ENCODE measurements at places on chromosomes 16 and 17.

GRCh38 chr16:52491216-52491615 is 55.7 kb downstream of the TOX3 start:
- no peak for DNase-seq

- DNase-seq: no peak
These were observed 45.5 kb downstream of the PRKCA start for GRCh38 chr17:66347661-66348514.

GRCh38 chr17:15341385-15341849 is at the start of gene TEKT3:
Gene TEKT3, minus strand, starts transcription at chr17:15341597. Its CDS starts 10,012 bp downstream, at chr17:15331585.
- peak; percentile 95 for DNase-seq

- DNase-seq: no peak
These were observed 92.5 kb downstream of the UTP18 start for GRCh38 chr17:51352798-51353197.

- DNase-seq: no peak
These were observed 34.8 kb downstream of the MMD start for GRCh38 chr17:55386796-55387332.

DNA sequence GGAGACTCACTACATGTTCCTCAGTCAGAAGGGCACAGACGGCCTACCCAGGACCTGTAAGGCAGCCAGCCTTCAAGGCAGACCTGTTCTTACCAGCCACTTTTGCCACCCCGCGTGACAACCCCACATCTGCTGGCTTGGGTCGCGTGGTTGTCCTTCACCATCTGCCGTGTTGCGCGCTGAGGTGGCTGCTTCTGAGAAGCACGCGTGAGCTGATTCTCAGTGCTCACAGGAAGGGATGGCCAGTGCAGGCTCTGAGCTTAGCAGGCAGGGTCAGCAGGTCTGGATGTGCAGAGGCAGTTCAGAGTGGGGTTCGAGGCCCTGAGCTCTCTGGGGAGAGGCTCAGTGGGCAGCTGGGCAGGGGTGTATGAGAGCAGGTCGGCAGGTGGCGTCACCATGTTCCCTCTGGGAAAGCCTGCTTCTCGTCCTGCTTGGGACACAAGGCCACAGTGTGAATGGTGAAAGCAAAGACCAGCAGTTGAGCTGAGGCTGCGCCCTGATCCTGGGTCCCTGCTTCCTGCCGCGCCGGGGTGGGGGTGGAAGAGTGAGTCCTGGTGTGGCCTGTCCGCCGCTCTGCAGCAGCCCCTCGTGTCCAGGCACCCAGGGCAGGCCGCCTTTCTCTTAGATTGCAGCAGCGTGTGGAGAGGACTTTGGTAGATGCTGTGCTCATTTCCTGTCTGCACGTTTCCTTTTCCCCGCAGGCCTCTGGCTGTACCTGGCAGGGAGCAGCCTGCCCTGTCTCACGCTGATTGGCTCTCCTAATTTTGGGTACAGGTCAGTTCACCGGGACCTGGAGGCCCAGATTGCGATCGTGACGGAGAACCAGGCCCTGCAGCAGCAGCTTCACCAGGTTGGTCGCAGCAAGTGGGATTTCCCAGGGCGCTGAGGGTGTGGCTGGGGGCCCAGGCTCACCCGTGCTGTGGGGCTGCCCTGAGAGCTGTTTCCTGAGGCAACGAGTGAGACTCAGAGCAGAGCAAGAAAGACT is 36.0 kb downstream of the PGS1 start:
- no peak for DNase-seq

DNA sequence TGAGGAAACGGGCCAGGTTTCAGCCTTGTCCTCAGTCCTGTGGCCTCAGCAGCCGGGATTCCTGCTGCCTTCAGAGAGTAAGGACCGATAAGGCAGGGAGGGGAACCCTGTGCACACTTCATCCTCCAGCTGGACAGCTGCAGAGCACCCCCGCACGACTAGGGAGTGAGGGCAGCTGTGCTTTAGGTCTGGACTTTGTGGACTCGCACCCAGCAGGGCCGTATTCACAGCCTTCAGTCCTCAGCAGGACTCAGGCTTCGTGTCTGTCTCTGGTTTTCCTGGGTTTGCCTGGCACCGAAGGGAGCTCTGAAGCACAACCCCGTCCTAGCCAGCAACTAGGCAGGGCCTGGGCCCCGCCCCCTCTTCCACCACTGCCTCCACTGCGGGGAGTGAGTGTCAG is 45.8 kb upstream of the CACNG5 start:
- DNase-seq: no peak

- no peak for DNase-seq
These were observed 103.9 kb downstream of the MGAT5B start for GRCh38 chr17:76972046-76972641.

- peak; percentile 65 for DNase-seq
These were observed 251.1 kb upstream of the CDH5 start for GRCh38 chr16:66115373-66115772.

GRCh38 chr17:55622547-55622946 is 100.1 kb downstream of the TMEM100 start:
- no peak for DNase-seq

GRCh38 chr16:31862761-31863160 is 10.8 kb upstream of the ZNF267 start:
- no peak for DNase-seq

GRCh38 chr16:73771196-73772064 is 525.2 kb upstream of the PSMD7 start:
- no peak for DNase-seq

- peak; percentile 91 for DNase-seq
These were observed 22.2 kb downstream of the TRPV3 start for GRCh38 chr17:3535253-3535995.

DNA sequence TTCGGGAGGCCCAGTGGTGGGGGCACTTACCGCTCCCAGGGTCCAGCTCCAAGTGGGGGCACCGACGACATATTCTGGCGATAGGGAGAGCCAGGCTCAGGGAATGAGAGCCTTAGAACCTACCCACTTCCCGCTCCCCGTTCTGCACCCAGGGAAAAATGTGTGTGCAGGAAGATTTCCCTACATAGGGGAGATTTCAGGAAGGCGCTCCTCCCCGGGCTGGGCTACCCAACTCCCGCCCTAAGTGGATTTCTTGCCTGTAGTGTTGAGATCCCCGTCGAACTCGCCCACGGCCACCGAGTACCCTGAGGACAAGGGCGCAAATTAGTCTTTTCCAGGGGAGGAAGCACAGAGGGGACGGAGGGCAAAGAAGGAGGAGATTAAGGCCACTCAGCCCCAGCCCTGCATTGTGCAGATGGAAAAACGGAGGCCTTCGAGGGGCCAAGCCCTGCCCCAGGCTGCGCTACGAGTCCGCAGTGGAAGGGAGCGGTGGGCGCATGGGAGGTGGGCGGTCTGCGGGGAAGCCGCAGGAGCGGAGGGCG is 5.1 kb downstream of the ITGA2B start:
- peak; percentile 55 for DNase-seq

DNA sequence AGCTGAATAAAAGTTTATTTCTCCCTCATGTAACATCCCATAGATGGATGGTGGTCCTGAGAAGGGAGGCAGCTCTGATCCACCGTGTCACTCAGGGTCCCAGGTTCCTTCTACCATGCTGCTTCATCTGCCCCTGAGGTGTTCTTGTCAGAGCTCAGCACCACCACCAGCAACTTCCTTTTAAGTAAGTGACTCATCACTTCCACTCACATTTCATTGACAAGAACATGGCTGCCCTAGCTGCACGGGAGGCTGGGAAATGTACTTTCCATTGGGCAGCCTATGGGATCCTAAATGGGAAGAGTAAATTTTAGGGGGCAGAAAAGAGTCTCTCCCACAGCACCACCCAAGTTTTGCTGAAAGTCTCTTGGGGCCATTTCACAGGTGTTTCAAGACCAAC is 134.7 kb downstream of the USP31 start:
- DNase-seq: no peak

DNA sequence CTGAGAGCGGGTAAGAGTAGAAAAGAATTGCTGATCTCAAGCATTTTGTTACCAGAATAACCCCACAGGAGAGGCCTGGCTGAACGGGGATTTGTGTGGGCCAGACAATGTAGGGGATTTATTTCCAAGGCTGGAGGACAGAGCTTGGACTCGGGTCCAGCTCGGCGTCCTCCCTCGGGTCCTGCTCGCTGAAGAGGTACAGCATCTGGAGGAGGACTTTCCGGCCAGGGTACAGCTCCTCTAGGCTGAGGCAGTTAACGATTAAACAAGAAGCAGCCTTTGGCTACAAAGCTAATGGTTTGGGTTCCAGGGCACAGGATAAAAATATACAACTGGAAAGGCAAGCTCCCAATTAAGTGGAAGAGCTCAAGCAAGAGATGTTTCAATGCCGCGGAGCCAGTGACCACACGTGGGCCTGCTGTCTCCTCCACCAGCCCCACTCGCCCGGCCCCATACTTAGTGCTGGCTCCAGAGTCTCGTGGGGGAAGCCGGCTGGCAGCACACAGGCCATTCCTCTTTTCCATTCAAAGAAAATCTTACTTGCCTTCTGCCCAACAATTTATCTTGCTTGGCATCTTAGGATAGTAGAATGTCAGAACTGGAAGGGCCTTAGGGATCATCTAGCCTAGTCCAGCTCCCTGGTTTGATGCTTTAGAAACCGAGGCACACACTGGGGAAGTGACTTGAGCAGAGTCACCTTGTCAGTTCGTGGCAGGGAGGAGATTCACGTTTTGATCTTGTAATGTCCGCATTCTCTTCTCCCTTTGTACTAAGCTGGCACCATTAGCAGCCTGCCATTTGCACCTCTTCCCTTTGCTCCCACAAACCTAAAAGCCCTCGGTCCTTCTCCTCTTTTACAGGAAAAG is 85.9 kb upstream of the TBX2 start:
- no peak for DNase-seq

DNA sequence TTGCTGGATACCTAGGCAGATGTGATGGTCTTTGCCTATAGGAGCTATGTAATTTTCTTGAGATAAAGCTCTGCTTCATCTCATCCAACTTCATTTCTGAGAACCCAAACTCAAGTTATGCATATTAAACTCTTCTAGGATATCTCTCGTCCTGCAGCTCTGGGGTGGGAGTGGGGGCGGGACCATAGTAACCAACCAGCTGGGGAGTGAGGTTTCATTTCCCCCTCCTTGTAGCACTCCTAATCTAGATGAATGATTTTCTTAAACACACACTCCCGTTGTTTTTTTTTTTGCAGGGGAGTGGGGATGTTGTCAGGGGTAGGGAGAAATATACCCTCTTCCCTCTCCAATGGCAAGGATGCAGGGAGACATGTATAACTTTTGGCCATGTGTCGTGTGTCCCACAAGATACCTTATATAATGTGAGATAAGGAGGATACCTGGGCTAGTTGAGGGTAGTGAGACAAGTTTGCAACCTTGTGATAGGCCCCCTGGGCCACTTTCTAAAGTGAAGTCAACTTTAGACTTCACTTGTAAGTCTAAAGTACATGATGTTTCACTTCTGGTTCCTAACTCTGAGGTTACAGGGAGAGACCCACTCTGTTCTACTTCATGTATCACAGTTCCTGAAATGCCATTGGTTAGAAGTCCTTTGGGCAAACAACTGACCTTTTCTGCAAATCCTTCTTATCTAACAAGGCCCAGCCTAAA is 10.5 kb upstream of the HEATR6 start:
- DNase-seq: no peak

DNA sequence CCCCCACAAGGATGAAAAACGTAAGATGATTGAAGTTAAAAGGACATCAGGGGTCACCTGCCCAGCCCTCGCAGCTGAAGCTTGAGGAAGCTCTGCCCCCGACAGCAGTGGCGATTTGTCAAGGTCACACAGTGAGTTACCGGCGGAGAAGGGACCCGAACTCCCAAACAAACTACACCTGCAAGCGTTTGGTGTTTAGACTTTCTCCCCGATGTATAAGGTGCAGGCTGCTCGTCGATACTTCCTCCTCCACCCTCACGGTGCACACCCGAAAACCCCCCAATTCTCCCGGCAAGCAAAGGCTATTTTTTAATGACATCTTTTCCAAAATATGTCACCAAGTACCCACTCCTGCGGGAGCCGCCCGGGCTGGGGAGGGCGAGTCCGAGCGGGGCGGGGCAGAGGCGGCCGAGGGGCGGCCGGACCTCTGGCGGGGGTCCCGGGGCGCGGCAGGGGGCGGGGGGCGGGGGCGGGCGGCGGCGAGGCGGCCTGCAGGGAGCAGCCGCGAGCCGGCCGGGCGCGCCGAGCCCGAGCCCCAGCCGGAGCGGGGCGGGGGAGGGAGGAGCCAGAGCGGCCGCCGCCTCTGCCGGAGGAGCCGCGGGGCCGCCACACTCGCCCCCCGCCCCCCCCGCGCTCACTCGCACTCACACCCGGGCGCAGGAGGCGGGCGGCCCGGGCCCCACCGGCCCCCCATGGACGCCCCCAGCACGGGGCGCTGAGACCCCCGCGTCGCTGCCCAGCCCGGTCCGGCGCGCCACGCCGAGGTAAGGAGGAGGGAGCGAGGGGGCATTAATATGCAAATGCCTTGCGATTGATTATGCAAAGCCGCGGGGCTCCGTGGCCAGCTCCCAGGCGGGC is at the start of gene THRA:
TSS of gene THRA (plus strand) at position 637 of the 858 bp plus-strand sequence. CDS start 11,524 bp downstream, outside the sequence.
- DNase-seq: peak; percentile 94

- DNase-seq: peak; percentile 67
These were observed 16.7 kb downstream of the C16orf54 start for GRCh38 chr16:29729116-29729521.

DNA sequence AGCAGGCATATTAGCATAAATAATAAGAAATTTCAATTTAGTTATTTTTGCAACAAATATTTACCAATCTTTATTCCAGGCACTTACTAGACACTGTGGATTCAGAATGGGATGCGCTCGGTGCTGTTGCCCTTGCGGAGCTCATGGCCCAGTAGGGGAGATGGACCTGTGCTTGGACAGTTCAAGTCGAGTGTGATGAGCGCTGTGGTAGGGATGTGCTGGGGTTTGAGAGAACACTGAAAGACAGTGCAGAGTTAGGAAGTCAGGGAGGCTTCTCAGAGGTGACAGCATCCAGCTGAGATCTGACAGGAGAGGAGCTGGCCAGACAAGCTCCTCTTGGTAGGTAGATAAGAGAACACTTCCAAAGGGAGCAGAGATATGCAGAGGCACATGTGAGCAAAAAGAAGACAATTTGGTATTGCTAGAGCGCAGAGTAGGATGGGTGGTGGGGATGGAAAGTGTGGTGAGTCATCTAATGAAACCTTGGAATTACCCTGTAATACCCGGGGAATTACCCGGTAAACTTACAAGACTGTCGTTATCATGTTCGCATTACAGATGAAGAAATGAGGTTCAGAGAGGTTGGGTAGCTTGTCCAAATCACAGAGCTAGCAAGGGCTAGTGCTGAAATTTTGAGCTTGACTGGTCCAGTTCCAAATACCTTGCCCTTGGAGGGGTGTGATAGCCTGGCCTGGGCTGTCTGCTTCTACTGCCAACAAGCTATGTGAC is 298.1 kb upstream of the N4BP1 start:
- no peak for DNase-seq

GRCh38 chr16:72128701-72129100 is 35.1 kb downstream of the DHX38 start:
- DNase-seq: no peak
